ENCODE measurements at places on chromosomes 5 and 9. TPM values are rescaled to one million over a fixed set of nuclear protein-coding genes. Genes with fewer than 3 reads are reported as not detected.

GRCh38 chr9:103193992-103194391 lies 198.9 kb downstream of the CYLC2 start:
- H3K36me3 ChIP-seq: no peaks in the 10 kb centered on the region
- H3K27ac ChIP-seq: no peak overlapping the region
- H3K4me1 ChIP-seq: no peaks in the 10 kb centered on the region
- no peaks in the 10 kb centered on the region for H3K27me3 ChIP-seq

GRCh38 chr9:123925819-123926218 lies 4.1 kb downstream of the DENND1A start:
- peaks cover 52% of the 10 kb centered on the region for H3K4me1 ChIP-seq
- no peaks in the 10 kb centered on the region for H3K36me3 ChIP-seq
- no peak overlapping the region for H3K4me3 ChIP-seq
- peak; percentile 91 for DNase-seq
- peak overlapping the region; percentile 59 for H3K27ac ChIP-seq
- H3K27me3 ChIP-seq: no peaks in the 10 kb centered on the region

DNA sequence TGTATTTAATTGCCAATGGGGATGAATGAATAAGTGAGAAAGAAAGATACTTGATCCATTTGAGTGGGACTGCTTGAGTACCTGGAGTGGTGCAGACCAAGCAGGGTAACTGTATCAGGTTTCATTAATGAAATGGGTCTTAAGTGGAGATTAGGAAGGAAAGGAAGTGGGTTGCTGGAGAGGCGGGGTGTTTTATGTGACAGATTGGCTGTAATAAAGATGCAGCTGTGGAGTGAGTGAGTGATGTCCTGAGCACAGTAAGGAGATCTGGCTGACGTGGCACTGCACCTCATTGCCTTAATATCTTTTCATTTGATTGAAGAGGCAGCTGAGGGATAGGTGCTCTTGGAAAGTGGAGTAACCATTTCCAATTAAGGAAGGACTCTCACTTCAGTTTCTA lies 161.0 kb upstream of the CCDC152 start:
- no peak for DNase-seq
- no peaks in the 10 kb centered on the region for H3K4me1 ChIP-seq
- H3K27ac ChIP-seq: no peak overlapping the region
- no peaks in the 10 kb centered on the region for H3K27me3 ChIP-seq
- no peak overlapping the region for H3K4me3 ChIP-seq

- no peak for DNase-seq
- no peak overlapping the region for H3K27ac ChIP-seq
- peaks cover 16% of the 10 kb centered on the region for H3K4me1 ChIP-seq
- H3K4me3 ChIP-seq: no peak overlapping the region
- no peaks in the 10 kb centered on the region for H3K36me3 ChIP-seq
These were observed 4.4 kb upstream of the SMIM3 start for GRCh38 chr5:150774145-150774544.

DNA sequence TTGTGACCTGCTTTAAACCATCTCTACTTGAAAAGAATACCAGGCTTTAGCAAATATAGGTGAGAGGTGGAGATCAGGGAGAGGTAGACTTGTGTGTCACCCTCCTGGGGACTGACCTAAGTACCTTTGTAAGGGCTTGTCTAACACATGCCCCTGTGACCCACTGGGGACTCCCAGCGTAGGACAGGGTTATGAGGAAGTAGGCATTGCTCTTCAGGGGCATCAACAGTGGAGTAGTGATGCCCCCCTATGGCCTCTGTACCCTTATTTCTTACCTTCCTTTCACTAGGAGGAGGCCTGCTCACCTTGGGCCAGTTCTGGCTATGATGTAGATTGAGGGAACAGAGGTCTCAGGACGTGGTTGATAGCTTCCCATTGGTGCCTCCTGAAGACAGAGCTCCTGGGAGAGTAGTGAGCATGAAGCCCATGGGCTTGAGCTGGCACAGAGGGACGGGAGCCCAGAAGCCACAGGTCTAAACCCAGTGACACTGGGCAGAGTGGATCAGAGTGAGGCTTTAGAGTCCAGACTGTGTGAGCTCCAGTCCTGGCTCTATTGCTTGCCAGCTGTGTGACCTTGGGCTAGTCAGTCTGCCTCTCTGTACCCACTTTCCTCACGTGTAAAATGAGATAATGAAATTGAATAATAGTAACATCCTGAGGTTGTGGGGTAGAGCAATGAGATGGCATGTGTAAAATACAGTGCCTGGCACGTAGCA lies 191.7 kb downstream of the AOPEP start:
- H3K27ac ChIP-seq: peak overlapping the region; percentile 97
- H3K4me1 ChIP-seq: peaks cover 92% of the 10 kb centered on the region
- peak overlapping the region; percentile 40 for H3K4me3 ChIP-seq
- peak; percentile 48 for DNase-seq

DNA sequence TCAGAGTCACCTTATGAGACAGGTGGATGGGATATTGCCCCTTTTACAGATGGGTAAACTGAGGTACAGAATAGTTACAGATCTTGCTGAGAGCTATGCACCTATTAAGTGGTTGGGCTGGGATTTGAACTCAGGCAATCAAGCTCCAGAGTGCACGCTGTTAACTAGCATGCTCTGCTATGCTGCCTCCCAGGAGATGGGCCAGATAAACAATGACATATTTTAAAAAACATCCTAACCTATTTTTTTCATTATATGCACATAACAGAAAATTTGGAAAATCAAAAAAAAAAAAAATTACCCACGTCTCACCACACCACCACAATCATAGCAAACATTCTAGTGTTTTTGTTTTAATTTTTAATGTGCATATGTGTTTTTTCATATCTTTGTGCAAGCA lies 123.4 kb upstream of the STC2 start:
- DNase-seq: no peak
- no peak overlapping the region for H3K4me3 ChIP-seq
- H3K36me3 ChIP-seq: no peaks in the 10 kb centered on the region

DNA sequence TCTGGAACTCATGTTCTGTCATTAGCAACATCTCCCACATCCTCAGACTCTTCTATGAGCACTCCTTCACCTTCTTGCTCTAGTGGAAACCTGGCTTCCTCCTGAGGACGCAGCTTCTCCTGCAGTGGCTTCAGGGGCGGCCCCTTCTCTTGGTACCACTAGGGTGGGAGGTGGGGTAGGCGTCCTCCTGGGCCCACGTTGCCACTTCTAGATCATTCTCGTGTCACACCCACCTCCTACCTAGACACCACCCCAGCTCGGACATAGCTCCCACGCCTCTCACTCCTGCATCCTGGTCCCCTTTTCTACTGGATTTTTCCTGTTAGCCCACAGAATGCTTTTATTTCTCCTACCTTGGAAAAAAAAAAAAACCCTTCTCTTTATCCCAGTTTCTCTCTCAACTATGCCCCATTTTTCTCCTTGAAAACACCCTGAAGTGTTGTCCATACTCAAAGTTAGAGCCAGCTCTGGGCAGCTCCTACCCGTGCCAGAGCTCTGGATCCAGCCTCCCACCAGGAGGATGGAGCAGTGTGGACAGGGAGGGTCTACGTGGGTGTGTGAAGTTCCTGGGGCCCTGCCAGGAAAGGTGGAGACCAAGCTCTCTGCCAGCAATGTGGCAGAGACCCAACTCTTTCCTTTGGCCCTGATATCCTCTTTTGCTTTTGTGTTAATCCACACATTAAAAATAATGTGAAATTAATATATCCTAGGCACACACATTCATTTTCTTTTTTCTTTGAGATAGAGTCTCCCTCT lies 179.2 kb downstream of the HSPA4 start:
- no peak overlapping the region for H3K27ac ChIP-seq
- H3K27me3 ChIP-seq: no peaks in the 10 kb centered on the region
- peaks cover 9% of the 10 kb centered on the region for H3K4me1 ChIP-seq
- H3K36me3 ChIP-seq: no peaks in the 10 kb centered on the region
- no peak overlapping the region for H3K4me3 ChIP-seq

DNA sequence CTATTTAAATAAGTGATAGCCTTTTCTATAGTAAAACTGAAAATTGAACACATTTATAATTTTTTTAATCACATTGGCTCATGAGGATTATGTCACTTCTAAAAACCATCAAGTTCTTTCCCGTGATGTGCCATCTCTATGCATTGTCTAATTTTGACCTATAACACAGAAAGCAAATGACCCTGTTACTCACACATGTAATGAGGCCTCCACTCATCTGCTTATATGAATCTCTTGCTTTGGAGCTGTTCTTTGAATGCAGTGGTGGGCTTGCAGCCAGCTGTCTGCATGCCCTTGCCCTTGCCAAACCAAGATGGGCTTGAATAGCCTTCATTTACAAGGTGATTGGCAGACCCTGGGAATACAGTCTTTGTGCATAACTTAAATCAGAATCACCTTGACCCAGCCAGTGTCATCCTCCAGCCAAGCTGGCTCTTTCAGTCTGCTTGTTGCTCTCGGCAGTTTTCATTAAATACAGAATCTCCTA lies 163.2 kb downstream of the TRIO start:
- no peak overlapping the region for H3K27ac ChIP-seq
- H3K27me3 ChIP-seq: no peaks in the 10 kb centered on the region
- no peak for DNase-seq
- peaks cover 32% of the 10 kb centered on the region for H3K36me3 ChIP-seq
- no peak overlapping the region for H3K4me3 ChIP-seq

DNA sequence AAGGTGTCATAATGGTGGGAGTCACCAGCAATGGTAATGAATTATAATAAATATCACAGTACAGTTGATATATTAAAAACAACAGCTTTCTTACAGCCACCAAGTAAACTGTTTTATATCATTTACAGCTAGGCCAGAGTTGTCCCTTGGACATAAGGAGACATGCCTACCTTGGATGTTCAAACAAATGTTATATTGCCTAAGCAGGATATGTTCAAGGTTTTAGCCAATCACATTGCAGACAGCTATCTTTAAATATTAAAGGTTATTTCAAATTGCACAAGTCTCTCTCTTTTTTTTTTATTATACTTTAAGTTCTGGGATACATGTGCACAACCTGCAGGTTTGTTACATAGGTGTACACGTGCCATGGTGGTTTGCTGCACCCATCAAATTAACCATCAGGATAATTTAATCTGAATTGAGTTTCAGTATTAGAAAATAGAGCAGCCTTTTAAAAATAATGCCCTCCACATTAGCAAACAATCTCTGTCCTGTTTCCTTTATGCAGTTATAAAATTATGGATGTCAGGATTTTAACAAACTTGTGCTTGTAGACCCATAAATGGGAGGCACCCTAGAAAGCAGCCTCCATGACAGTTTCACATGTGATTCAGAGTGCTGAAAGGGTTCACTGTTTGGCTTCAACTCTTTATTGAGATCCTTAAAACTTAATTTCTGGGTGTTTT lies 340.7 kb downstream of the ARRDC3 start:
- DNase-seq: no peak
- H3K4me3 ChIP-seq: no peak overlapping the region
- H3K27me3 ChIP-seq: no peaks in the 10 kb centered on the region
- H3K4me1 ChIP-seq: no peaks in the 10 kb centered on the region
- H3K36me3 ChIP-seq: no peaks in the 10 kb centered on the region

- no peak overlapping the region for H3K4me3 ChIP-seq
- H3K27me3 ChIP-seq: no peaks in the 10 kb centered on the region
- DNase-seq: no peak
- no peaks in the 10 kb centered on the region for H3K36me3 ChIP-seq
- H3K27ac ChIP-seq: no peak overlapping the region
- H3K4me1 ChIP-seq: no peaks in the 10 kb centered on the region
These were observed 186.9 kb upstream of the TRIM32 start for GRCh38 chr9:116499986-116500871.

DNA sequence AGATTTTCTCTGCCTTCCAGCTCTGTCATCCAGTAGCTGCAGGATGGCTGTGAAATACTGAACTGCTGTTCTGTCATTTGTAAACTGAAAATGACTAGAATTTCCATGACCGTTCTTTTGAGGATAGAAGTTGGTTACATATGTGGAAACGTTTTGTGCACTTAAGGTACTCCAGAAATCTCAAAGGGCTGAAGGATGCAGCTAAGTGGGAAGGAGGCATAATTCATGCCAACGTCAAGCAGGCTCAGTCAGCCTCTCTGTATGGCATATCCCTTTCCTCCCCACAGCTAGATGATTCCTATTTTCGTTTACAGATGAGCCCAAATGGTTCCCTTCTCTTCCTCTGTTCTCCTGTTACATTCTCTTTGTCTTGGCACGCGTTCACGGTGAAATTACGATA lies 257.6 kb downstream of the FBXL7 start:
- no peak overlapping the region for H3K27ac ChIP-seq
- no peaks in the 10 kb centered on the region for H3K4me1 ChIP-seq
- no peaks in the 10 kb centered on the region for H3K36me3 ChIP-seq
- no peak for DNase-seq
- H3K4me3 ChIP-seq: no peak overlapping the region

DNA sequence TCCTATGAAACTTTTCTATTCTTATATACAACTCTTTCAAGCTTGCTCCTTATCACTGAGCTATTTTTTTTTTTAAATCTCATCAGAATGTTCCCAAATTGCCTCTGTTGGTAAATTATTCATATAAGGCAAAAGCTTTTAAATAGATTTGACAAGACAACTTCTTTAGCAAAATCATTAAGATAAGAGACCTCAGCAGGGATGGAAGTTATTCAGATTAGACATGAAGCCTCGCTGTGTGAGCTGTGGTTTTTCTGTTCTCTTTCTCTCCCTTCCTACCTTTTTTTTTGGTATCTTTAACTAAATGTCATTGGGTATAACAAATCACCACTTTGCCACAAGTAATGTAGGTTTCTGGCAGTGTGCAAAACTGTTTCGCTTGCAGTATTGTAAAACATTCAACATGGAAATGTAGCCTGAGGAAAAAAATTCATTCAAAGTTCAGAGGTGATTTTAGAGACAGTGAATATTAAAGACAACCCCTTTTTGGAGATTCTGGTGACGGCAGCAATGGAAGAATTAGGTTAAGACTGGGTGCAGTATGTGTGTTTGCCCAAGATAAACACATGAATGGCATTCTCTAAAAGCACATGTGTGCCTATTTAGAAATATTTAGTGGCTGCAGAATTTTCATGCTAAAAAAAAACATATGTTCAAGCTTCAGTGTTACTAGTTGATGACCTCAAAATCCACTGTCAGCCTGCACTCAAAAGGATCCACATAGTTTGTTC lies 467.1 kb downstream of the ZNF608 start:
- H3K27me3 ChIP-seq: no peaks in the 10 kb centered on the region
- H3K4me3 ChIP-seq: no peak overlapping the region
- H3K27ac ChIP-seq: no peak overlapping the region
- no peak for DNase-seq
- H3K4me1 ChIP-seq: no peaks in the 10 kb centered on the region

DNA sequence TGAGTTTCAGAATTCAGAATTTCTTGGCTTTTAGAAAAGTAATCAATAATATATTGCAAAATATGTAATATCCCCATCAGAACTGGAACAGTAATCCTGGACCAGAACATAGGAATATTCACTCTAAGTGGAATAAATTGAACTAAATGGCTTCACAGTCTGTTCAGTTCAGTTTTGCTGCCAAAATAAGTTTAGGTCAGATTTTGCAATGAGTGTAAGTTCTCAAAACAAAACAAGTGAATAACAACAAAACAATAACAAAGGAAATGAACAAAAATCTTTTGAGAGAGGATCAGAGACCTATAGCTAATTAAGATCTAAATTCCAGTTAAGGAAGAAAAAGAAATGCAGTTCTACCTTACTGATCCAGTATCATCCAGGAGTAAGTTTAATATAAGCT lies 9.3 kb downstream of the PTGER4 start:
- H3K36me3 ChIP-seq: peaks cover 37% of the 10 kb centered on the region
- H3K4me3 ChIP-seq: no peak overlapping the region
- no peak for DNase-seq
- H3K27ac ChIP-seq: peak overlapping the region; percentile 30
- H3K4me1 ChIP-seq: peaks cover 45% of the 10 kb centered on the region
- no peaks in the 10 kb centered on the region for H3K27me3 ChIP-seq

FSTL4 gene
- not detected for total RNA-seq

C9 gene
- not detected for total RNA-seq

ANKDD1B gene
- 0.20 TPM for total RNA-seq

NKD2 gene
- total RNA-seq: 0.57 TPM

GPRIN1 gene
- 7.2 TPM for total RNA-seq

Measured in PC-9 (cell line).